ENCODE measurements at places on chromosomes 3 and 15. TPM values are rescaled to one million over a fixed set of nuclear protein-coding genes. Genes with fewer than 3 reads are reported as not detected.

Gene ERICH6
- total RNA-seq = not detected

Gene UNC13C
- total RNA-seq = 0.08 TPM

Gene MUSTN1
- total RNA-seq = 5.5 TPM

Gene C3orf85
- not detected for total RNA-seq

Gene ACTRT3
- total RNA-seq = 0.27 TPM

Gene PLA2G4D
- total RNA-seq = 26.9 TPM

Gene SCN11A
- total RNA-seq = 0.03 TPM

Gene CLDN11
- total RNA-seq = 3.4 TPM

Gene STAB1
- total RNA-seq = 12.1 TPM

Gene CCDC50
- total RNA-seq = 32.1 TPM

Gene EIF5A2
- total RNA-seq = 7.3 TPM

Gene MCF2L2
- 1.1 TPM for total RNA-seq

Gene CLEC3B
- total RNA-seq = 15.0 TPM

DNA sequence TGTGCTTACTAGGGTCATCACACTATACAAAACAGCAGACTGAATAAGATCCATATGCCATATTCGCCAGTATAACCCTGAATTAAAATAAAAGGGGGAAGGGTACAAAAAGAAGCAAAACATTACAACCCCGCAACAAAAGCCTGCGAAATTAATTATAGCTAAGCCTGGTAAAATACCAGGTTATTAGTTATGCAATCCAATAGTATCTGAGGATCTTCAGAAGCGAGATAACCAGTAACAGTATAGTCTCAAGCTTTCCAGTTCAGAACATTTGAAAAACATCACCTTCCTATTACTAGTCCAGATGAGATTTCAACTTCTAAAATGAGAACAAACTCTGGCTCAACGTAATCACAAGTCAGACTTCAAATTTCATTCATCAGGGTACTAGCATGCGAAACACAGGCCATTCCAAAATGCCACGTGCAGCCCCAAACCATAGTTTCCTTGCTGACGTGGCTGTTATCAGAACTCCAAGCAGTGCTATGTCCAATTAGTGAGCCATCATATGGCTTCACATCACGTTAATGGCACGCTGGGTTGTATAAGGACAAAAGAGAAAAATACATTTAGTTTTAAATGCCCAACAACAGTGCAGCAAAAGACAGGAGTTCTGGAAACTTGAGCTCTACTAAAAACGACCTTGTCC is 1.1 kb downstream of the SSR3 start:
- no peak for DNase-seq

GRCh38 chr3:96779810-96780209 is 34.6 kb upstream of the EPHA6 start:
- DNase-seq = no peak

DNA sequence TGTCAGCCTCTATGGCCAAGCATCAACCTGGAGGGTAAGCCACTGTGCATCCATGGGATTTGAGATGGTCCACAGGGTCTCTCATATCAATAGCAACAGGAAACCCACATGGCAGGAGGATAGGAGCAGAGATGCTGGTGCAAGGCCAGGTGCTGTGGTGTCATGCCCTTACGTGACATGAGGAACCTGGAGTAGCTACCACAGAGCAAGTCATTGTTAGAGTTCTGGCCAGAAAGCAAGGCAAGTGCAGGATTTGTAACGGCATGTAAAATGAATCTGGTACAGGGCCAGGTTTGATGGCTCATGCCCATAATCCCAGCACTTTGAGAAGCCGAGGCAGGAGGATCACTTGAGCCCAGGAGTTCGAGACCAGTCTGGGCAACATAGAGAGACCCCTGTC is 14.8 kb upstream of the ZNF774 start:
- DNase-seq = no peak

GRCh38 chr3:71964170-71964569 is 179.2 kb upstream of the PROK2 start:
- DNase-seq = no peak

- DNase-seq = no peak
Observed at GRCh38 chr3:109257269-109257668, 59.0 kb downstream of the DPPA2 start.

- peak; percentile 36 for DNase-seq
Observed at GRCh38 chr15:69647142-69647513, 194.5 kb downstream of the RPLP1 start.

DNA sequence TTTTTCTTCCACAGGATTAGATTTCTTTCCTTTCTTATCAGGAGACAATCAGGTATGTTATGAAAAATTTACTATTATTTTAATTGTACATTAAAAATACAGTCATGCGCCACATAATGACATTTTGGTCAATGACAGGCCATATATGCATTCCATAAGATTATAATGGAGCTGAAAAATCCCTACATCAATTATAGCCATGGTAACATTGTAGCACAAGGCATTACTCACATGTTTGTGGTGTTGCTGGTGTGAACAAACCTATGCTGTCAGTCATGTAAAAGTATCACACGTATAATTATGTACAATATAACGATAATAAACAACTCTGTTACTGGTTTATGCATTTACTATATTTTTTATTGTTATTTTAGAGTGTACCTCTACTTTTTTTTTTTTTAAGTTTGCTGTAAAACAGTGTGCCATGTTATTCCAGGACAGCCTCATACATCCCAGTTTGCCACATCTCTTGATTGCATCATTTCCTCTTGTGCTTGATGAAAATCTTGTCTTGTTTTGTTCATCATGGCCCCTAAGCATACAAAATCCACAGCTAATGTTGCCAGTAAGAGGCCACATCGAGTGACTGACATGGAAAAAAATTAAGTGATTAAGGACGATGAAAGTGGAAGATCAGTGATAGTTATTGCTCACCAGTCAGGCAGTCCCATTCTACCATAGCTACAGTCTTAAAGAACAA is 21.4 kb downstream of the CALML4 start:
- no peak for DNase-seq

DNA sequence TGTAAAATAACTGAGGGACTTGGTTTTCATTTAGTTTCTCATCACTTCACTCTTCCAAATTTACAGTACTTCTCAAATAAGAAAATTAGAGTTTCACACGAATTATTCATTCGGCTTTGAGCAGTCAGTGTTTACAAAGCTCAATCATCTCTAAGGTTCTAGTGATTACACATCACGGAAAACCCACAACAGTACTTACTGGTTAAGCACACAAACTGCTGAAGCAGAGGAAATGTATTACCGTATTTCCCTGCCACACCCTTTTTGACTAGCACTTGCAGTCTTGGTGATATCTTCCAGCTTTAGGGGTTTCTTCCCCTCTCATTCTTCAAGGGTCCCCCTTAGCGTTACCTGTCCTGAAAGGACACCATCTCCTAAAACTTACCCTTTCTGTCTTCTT is 164.8 kb upstream of the CDIN1 start:
- DNase-seq = no peak

GRCh38 chr3:174153871-174154270 is 705.3 kb upstream of the NAALADL2 start:
- no peak for DNase-seq

- DNase-seq = no peak
Observed at GRCh38 chr3:13174011-13174802, 101.0 kb upstream of the IQSEC1 start.

- no peak for DNase-seq
Observed at GRCh38 chr3:180319461-180319860, 282.5 kb upstream of the TTC14 start.

- DNase-seq = no peak
Observed at GRCh38 chr3:183339461-183340086, 86.5 kb downstream of the B3GNT5 start.

DNA sequence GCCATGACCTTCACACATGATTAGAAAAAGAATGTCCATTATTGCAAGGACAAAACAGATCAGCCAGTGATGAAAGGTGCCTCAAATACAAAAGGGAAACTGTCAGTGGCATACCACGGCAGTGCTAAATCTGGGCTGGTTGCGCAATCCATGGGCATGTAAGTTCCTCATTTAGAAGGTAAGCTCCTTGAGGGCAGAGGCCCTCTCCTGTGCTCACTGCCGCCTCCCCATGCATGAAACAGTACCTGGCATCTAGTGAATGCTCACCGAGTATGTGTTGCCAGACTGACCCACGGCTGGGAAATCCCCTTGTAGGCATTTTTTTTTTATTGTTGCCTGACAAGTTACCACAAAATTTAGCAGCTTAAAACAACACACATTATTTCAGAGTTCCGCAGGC is 312.1 kb upstream of the CHRM5 start:
- no peak for DNase-seq

DNA sequence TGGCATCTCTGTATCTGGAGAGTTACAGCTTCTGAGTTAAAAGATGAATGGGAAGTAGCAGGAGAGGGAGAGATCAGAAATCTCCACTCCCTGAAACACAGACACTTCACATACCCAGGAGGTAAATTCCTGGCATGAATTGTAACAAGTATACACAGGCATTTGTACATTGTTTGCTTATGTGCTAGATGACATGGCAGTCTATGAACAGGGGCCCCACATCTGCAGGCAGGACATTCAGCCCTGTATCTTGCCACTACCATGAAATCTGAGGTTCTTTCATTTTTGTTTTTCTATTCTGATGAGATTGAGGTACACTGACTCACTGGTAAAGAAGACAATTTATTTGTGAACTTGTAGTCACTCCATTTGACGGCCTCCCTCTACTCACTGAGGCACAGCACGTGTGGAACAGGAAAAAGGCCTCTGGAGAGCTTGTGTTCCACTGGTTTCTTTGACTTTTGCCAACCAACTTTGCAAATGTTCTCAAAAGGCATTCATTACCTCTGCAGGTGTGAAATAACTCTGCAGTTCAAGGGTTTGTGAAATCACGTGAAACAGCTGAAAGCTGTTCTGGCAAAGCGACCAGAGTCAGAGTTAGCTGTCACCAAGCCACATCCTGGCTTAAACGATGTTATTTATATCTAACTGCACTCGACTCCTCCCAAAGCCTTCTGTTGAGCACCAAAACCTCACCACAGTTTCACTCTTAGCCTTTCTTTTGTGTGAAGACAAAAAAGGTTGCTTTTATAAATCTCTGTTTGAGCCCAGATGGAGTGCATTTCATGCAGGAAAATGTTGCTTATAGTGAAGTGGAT is 401.3 kb upstream of the CFAP20DC start:
- DNase-seq = peak; percentile 23

- no peak for DNase-seq
Observed at GRCh38 chr15:48974882-48975281, 11.2 kb upstream of the SHC4 start.

DNA sequence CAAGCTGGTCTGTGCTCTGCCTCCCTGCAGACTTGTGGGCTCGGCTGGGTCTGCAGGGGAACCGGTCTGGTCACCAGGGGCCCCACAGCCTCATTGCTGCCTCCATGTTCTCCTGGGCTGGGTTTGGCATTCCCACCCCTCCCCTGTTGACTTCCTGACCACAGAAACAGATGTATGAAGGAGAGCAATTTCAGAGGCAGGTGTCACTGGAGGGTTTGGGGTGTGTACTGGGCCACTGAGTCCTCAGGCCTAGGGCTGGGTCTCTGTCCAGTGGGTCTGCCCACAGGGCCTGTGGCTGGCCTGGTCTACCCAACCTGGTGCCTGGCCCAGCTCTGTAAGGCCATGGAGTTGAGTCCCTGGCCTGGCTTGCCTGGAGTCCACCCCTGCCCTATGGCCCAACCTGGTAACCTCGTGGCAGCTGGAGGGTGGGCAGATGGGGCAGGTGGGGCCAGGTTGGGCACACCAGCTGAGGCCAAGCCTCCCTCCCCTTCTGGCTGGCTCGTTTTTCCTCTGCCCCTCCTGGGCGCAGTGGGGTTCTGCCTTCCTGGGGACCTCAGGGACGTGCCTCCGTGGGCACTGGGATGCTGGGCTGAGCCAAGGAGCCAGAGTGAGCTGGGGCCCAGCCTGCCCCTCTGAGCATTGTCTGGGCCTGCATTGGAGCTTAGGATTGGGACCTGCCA is 20.8 kb downstream of the PLXNA1 start:
- DNase-seq = no peak

DNA sequence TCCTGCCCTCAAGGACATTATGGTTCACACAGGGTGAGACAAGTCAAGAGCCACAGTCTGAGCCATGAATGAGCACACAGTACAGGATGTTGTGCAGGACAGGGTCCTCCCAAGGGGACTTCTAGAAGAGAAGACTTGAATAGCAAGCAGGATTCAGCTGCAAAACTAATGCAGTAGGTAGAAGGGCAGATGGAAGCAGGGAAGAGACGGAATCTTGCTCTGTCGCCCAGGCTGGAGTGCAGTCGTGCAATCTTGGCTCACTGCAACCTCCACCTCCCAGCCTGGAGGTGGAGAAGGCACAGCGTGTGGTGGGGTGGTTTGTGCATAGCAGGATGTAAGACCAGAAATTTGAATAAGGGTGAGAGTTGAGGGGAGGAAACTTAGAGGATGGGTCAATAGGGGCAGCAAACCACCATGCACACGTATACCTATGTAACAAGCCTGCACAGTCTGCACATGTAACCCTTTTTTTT is 8.0 kb downstream of the BCL2L10 start:
- no peak for DNase-seq

DNA sequence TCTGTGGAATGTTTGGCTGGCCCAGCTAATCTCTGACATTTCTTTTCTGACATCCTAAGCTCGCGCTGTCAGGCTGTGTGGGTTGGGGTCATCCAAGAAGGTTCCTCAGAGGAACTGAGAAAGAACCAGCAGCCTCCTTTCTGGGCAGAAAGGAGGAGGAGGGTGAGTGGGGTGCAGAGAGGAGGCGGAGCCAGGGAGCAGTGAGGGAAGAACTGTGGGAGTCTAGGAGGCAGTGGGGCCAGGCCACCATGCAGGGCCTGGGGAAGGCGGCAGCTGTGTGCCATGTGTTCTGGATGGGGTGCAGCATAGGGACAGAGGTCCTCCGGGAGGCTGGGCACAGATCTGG is 5.3 kb downstream of the SEMA7A start:
- no peak for DNase-seq

GRCh38 chr3:71090207-71090606 is 493.3 kb downstream of the FOXP1 start:
- DNase-seq = no peak

- no peak for DNase-seq
Observed at GRCh38 chr15:70023064-70023768, 74.5 kb downstream of the TLE3 start.

GRCh38 chr3:126134219-126134975 is 46.0 kb downstream of the ALDH1L1 start:
- DNase-seq = peak; percentile 94

- peak; percentile 85 for DNase-seq
Observed at GRCh38 chr3:134373271-134374104, 759 bp downstream of the AMOTL2 start.

DNA sequence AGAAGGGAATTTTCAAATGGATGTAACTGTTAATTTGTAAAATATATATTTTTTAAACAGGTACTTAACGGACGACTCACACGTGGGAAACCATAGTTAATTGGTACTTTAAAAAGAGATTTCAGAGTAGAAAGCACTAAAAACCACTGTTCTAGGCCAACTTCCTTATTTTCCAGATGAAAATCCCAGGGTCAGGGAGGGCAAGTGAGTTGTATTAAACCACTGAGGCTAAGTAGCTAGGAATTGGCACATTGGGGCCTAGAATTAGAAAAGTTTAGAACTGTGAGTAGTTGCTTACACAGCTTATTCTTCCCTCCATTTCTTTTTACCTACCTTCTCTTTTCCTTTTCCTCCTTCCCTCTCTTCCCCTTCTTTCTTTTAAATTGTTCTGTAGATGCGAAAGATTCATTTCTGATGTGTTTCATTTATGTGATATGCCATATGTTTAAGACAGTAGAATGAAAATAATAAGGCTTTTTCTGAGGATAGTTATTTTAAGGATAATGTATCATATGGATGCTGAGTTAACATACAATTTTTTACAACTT is 4.1 kb upstream of the UTS2B start:
- DNase-seq = no peak
